ENCODE measurements at places on chromosomes 13 and 19. TPM values are rescaled to one million over a fixed set of nuclear protein-coding genes. Genes with fewer than 3 reads are reported as not detected.

DNA sequence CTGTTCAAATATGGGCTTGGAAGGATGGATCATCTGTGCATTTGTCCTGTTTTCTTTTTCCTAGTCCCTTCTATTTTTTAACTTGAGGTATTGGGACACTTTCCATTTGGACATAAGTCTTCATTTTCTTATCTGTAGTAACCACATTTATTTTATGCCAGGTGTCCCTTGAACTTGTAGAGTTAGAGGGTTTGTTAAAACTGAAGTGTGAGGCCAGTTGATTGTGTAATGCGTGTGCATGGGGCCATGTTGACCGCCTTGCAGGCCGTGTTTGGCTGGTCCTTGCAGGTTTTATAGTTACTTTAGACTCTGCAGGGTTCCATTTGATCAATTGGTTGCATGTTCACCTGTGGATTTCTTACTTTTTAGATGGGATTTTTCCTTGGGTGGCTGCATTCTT is 21.0 kb downstream of the SAE1 start:
- DNase-seq: no peak

DNA sequence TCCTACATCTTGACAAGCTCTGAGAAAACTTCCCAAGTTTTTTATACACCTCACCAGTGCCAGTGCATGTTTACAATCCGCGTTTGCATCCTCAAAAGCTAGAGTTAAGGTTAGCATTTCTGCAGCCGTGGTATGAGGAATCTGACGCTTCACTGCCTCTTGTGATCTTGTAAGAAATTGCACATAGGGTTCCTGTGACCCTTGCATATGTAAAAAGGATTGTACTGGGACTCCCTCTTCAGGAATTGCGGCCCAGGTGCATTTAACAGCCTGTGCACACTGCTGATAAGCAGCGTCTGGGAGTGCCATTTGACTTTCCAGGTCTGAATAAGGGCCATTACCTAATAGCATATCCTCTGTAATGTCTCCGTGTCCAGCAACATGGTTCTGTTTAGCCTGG is 15.3 kb downstream of the FPR3 start:
- DNase-seq: peak; percentile 16

- no peak for DNase-seq
Measured at GRCh38 chr13:40980461-40980860, 38.7 kb downstream of the ELF1 start.

DNA sequence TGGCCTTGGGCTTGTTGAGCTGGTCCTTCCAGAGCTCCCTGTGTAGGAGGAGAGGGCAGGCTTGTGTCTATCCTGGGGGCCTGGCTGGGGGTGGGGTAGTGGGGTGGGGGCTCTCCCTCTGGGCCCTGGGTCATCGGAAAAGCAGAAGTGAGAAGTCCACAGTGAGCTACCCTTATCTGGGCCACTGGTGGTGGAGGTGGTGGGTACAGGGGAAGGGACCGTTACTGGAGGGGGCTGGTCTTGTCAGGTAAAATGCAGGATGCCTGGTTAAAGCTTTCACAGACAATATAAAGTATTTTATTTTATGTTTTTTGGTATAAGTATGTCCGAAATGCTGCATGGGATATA is 342 bp upstream of the SIGLEC10 start:
- no peak for DNase-seq

Gene ZNF208
- total RNA-seq: 0.26 TPM

Gene DCT
- 1,300 TPM for total RNA-seq

Gene SLC6A16
- total RNA-seq: 0.05 TPM

Gene C1QTNF9B
- total RNA-seq: not detected

Gene RFPL4A
- not detected for total RNA-seq

Gene ABHD8
- total RNA-seq: 3.4 TPM

Gene KIR2DL1
- total RNA-seq: not detected

Gene CNFN
- not detected for total RNA-seq

Data from SK-MEL-5 (cell line).